ENCODE measurements at places on chromosomes 5 and 9.

GRCh38 chr9:69993110-69993509 is 50.5 kb upstream of the MAMDC2 start:
- DNase-seq, result no peak

DNA sequence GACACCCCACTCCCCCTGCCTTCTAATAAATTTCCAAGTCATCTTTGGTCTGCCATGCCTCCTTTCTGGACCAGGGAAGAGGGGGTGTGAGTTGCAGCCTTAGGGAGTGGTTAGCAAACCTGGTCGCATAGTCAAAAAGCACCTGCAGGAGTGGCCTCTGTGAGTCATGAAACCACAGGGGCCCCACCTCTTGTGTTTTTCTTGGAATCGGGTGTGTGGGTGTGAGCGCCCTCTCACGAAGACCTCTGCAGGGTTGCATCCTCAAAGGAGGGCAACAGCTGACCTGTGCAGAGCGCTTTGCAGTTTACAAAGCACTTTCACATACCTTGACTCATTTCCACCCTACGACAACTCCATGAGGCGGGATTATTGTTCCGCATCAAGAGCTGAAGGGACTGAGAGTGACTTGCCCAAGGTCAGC is 36.8 kb upstream of the TEX48 start:
- no peak for DNase-seq

DNA sequence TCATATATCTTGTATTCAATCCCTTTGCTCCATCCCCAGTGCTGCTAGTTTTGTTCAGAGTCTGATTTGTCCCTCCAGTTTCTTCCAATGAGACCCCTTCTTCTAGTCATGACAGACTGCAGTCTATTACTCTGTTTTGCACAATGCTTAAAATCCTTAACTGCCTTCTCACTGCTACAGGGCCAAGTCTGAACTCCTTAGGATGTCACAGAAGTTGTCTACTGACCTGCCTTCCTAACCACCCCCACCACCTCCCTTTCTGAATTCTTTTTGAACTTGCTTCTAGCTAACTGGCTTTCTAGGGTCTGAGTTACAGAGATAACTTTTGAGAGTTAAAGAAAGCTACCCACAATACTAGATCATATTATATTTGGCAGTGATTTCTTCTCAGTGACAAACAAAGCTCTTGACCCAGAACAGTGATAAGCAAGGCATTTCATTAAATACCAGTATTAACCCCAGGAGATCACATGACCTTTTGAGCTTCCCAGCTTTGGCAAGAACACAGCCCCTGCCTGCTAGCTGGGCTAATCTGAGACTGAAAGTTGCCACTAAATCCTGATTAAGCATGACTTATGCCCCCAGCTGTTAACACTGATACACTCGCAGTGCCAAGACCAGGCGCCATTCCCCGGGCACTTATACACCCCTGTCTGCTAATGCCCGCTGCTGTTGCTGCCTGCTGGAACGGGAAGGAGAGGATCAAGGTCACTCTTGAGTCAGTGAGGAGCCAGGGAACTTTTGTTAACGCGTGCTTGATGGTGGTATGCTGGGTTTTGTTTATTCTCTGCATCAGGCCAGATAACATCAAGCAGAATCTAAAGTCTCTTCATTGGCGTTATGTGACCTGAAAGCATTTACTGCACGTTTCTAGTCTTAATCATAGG is 36.4 kb upstream of the ADAMTSL1 start:
- DNase-seq, result peak; percentile 27

GRCh38 chr5:143638654-143639053 is 173.3 kb upstream of the HMHB1 start:
- DNase-seq, result no peak

DNA sequence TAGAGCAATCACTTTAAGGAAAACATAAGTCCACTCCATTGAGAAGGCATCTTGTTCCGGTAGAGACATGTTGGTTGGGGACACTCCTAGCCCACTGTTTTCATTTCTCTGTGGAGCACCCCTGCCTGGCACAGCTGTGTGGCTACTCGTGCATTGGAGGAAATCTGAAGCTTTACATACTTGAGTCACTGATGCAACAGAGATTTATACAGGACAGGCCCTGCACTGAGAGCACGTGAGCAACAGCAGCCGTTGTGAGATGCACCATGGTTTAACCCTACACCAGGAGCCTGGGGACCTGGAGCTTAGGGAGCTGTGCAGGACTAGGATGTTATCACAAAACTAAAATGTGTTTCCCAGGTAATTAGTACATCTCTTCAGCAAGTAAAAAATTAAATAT is 230.7 kb upstream of the IRX1 start:
- DNase-seq, result no peak

GRCh38 chr9:37925006-37925405 is 21.1 kb upstream of the SLC25A51 start:
- DNase-seq, result no peak

- DNase-seq, result peak; percentile 43
Observed at GRCh38 chr9:121945849-121946248, 147.3 kb downstream of the TTLL11 start.

DNA sequence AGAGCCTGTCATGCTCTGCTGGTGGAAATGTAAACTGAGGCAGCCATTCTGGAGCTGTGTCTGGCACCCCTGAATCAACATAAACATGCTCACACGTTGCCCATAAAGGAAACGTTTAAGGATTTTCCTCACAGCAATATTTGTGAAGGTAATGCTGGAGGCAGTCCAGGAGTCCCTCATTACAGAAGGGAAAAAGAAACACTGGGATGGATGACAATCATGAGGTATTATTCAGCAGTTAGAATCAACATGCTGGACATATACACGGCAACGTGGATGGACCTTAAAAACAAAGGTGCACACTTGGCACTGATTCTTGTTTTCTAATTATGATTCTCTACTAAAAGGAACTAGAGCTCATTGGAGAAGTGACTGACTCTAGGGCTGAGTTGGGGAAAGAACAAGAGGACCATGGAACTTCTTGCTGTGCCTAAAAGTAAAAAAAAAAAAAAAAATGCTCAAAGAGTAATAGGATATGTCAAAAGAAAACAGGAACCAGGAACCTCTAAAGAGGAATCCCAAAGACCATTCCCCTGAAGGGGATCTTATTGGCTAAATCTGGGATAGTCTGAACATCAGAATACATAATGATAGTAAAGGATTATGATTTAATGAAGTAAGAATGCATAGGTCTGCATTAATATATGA is 18.6 kb downstream of the B4GALT1 start:
- no peak for DNase-seq

DNA sequence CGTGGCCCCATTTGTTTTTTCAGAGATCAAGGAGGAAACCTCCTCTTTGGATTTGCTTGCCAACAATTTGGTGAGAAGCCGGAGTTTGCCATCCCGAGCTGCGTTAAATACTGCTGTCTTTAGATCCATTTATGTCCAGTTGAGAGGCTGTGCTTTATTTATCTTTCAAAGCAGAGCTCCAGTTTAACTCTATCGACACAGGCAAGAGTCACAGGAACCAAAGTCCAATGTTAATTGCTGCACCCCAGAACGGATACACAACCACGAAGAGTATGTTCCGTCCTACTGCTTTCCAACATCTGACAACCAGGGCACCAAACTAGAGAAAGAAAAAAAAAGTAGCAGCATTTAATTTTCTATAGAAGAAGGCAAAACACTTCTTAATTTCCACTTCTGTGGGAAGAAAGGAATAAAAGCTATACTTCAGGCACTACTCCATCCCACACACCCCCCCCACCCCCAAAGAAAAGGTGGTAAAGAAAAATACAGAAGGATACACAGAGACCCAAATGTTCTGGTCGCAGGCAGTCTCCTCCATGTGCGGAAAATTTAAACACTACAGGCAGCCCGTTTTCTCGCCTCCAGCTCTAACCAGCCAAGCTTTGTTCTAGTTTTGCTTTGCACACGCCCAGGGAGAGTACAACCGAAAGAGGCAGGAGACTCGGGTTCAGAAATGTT is 1.1 kb downstream of the FEM1C start:
- DNase-seq, result peak; percentile 39

GRCh38 chr5:67310740-67311139 is 114.1 kb upstream of the CD180 start:
- no peak for DNase-seq

GRCh38 chr9:5869315-5870019 is 21.2 kb upstream of the MLANA start:
- DNase-seq, result peak; percentile 6

- peak; percentile 65 for DNase-seq
Observed at GRCh38 chr5:65774346-65774745, 52.3 kb downstream of the NLN start.

GRCh38 chr5:59193616-59194319 is 610.9 kb downstream of the RAB3C start:
- DNase-seq, result peak; percentile 97

DNA sequence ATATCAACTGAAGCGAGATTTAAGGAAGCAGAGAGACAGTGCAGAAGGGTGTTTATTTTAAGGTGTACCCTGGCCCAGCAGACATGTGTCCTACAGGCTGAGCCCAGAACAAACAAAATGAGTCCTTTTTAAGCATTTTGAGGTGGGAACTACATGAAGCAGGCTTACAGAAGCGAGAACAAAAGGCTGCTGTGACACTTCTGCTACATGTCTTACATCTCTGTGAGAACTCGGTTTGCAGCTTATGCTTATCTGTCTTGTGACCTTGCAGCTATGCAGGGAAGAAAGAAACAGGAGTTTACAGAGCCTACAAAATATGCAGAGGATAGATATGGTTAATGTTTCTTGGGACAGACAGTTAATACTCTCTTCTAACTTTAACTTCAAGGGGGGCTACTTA is 295.9 kb downstream of the CEMIP2 start:
- DNase-seq, result no peak

- DNase-seq, result no peak
Observed at GRCh38 chr5:100434815-100435214, 100.4 kb upstream of the FAM174A start.

DNA sequence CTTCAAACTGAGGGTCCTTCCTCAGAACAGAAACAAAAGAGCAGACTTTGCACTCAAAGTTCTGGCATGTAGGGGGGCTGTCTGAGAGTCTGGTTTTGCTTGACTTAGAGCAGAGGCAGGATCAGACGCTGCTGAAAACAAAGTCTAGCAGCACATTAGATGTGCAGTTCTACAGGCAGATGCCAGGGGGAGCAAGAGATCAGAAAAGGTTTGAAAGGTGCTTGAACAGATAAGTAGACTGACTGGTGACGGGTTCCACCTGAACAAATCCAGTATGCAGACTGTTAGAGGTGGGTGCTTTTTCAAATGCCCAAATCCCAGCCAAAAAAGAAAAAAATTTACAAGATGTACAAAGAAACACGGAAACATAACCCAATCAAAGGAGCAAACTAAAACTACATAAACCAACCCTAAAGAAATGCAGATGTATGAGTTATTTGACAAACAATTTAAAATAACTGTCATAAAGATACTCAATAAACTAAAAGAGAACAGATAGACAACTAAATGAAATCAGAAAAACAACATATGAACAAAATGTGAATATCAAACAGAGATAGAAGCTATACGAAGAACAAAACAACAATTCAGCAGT is 194.7 kb upstream of the FREM1 start:
- peak; percentile 47 for DNase-seq

Data from fibroblast of mammary gland (primary cell).